ENCODE measurements at places on chromosomes 3 and 15.
A peak's percentile ranks its signal among the peaks of the same experiment; 100 is the strongest.

- no peak for DNase-seq
Measured at GRCh38 chr15:59605994-59606393, 5.6 kb upstream of the GCNT3 start.

GRCh38 chr3:139538733-139539132 is 809 bp downstream of the RBP1 start:
- no peak for DNase-seq

DNA sequence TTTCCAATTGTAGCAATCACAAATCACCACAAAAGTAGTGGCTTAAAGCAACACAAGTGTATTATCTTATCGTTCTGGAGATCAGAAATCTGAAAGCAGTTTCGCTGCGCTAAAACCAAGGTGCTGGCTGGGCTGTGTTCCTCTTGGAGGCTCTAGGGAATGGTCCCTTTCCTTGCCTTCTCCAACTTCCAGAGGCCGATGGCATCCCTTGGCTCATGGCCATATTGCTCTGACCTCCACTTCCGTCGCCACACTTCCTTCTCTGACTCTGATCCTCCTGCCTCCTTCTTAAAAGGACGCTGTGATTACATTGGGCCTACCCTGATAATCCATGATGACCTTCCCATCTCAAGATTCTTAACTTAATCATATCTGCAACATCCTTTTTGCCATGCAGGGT is 10.7 kb upstream of the PAQR5 start:
- no peak for DNase-seq

GRCh38 chr15:45572617-45573016 is 14.6 kb upstream of the BLOC1S6 start:
- DNase-seq = no peak

GRCh38 chr3:41304593-41304992 is 105.3 kb downstream of the CTNNB1 start:
- DNase-seq = peak; percentile 29

- no peak for DNase-seq
Measured at GRCh38 chr3:186169379-186169778, 60.5 kb upstream of the ETV5 start.

DNA sequence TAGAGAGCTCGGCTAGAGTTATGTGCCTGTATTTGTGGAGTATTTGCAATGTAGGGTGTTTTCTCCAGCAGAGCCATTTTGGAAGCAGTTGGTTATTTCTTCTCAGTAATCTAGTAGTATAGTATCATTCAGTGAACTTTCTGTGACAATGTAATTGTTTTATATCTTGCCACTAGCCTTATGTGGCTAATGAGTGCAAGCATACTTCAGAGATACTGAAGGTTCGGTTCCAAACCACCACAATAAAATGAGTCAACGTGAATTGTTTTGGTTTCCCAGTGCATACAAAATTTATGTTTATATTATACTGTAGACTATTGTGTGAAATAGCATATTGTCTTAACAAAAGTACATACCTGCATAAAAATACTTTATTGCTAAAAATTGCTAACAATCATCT is 286.9 kb upstream of the TBL1XR1 start:
- no peak for DNase-seq

- peak; percentile 66 for DNase-seq
Measured at GRCh38 chr3:86930181-86930580, 60.8 kb downstream of the VGLL3 start.

DNA sequence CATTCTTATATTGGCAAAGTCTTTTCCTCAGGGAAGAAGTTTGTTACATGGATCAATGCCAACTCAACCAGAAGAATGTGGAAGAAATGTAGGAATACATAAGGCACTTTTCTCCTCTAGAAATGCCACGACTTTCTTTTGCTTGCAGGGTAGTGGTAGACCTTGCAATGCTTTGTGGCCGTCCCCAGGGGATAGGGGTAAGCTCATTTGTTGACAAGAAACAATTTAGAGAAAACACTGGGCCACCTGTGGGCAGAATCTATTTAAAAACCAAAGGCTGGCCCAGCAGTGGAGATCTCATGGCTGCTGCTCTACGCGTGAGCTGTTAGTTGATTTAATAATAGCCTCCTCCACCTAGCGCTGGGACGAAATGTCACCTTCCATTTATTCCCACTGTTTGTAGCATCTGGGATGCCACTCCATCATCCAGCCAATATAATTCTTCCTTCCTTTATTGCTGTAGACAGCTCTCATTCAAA is 64.6 kb upstream of the PFN2 start:
- DNase-seq = peak; percentile 66

DNA sequence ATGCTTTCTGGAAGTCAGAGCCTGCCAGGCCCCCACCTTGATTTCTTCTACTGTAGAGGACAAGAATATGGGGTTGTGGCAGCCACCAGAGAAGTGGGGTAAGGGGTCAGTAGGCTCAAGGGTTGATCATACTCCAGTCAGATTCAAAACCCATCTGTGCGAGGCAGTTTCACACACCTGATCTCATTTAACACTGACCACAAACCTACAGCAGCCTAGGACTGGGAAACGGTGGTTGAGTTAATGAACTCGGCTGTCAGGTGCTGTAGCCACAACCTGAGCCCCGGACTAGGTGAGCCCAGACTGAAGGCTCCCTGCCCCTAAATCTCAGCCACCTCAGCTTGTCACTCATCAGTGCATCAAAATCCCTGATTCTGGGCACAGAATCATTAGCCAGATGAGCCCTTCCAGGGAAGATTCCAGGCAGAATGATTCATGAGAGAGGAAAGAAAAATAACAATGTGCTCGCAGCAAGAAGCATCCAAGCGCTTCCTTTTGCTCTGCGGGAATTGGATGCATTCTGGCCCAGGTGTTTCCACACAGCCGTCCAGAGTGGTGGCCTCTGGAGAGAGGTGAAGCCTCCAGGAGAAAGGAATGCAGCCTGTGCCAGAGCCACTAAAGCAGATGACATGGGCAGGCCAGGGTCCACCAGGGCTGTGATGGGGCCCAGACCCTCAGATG is 102.1 kb downstream of the SRGAP3 start:
- DNase-seq = peak; percentile 11

- DNase-seq = no peak
Measured at GRCh38 chr3:41116851-41117250, 82.5 kb upstream of the CTNNB1 start.

DNA sequence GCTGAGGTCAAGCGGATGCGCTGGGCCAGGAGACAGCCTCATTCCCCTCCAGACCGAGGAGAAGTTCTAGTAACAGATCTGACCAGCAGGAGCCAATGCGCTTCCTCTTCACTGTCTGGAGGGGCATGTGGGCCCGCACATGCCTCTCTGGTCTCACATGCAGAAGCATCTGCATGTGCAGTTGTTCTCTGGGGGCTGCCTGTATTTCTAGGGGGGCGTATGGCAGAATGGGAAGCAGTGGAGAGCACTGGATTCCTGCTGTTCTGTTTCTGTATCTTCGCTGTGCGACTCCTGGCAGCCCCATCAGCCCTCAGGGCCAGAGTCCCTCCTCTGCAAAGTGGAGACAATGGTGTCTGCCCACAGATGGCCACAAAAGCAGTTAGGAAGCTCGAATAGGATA is 170.4 kb upstream of the IQSEC1 start:
- DNase-seq = no peak

DNA sequence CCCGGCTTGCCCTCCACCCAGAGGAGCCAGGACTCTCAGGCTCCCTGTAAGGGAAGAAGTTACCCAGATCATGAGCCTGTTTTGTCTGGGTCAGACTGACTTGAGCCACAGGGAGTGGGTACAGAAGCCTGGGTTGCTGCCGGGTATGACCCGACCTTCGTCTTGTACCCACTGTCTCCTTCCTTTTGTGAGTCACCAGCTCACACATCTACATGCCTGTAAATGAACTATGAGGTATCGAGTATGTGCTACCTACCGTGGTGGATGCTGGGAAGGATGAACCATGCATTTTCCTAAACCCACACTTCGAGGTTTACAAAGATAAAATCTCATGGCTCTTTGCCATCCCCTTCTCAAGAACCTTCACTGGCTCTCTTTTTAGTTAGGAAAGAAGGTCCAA is 56.9 kb downstream of the CACNA1D start:
- DNase-seq = no peak

- DNase-seq = no peak
Measured at GRCh38 chr3:124574012-124574411, 156.2 kb upstream of the UMPS start.

- DNase-seq = no peak
Measured at GRCh38 chr3:185330238-185330637, 32.7 kb upstream of the MAP3K13 start.

DNA sequence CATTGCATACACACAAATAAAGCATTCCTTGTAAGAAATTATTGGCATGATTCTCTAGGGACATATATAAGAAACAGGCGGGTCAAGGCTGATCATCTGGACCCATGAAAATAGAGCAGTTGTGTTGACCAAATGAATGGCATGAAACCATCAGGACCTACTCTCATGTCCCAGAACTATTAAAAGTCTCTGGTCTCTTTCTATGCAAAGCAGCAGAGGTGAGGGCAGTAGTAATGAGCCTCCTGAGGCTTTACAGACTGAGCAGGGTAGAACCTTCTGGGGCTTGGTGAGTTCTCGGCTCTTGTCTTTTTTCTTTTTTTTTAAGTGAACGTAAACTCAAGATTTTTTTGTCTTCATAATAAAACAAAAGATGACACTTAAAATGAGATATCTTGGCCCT is 9.3 kb downstream of the GLDN start:
- DNase-seq = no peak

DNA sequence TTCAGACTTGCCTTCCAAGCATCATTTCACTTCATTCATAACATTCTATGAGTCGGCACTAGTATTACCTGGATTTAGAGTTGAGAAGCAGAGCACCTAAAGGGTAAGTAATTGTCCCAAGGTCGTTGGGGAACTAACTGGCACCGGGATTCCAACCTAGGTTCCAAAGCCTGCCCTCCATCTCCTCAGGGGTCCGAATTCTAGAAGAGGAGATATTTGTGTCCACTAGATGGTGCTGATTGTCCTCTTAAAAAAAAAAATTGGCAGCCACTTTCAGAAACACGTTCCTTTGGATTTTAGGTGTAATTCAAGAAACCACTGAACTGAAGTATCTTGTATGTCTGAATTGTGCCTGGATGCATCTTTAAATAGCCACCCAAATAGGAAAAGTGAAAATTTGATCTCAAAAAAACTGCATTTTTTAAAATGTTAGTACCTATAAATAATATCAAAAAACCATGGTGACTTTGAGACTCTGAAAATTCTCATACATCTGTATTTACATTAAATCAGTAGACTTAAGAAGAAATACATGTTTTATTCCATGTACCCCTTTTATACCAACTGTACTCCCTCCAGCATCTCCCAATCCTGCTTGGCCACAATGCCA is 3.9 kb upstream of the FSIP1 start:
- peak; percentile 75 for DNase-seq

GRCh38 chr3:84066915-84067314 is 891.9 kb upstream of the CADM2 start:
- no peak for DNase-seq

DNA sequence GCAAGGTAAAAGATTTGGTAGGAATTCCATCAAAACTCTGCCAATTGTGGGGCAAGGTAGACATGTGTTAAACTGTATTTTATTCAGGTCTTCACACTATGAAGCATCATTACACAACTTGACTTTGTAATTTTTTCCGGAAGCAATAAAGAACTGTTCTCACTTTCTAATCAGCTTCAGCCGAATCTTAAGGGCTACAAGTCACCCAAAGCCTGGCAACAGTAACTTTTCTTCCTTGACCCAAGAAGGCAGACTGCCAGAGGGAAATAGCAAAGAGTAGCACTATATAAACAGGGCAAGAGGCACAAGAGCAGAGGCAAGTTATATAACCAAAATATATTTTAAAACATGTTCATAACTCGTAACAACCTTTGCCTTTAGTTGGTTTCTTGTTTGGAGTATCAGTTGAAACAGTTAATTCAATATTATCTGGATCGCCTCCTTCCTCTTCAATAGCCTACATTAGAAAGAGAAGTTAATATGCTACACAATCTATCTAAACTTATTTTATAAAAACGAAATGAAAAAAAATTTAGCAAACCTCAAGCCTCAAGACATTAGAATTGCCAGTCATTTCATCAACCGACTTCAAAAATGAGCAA is 1.4 kb downstream of the SLTM start:
- peak; percentile 48 for DNase-seq

DNA sequence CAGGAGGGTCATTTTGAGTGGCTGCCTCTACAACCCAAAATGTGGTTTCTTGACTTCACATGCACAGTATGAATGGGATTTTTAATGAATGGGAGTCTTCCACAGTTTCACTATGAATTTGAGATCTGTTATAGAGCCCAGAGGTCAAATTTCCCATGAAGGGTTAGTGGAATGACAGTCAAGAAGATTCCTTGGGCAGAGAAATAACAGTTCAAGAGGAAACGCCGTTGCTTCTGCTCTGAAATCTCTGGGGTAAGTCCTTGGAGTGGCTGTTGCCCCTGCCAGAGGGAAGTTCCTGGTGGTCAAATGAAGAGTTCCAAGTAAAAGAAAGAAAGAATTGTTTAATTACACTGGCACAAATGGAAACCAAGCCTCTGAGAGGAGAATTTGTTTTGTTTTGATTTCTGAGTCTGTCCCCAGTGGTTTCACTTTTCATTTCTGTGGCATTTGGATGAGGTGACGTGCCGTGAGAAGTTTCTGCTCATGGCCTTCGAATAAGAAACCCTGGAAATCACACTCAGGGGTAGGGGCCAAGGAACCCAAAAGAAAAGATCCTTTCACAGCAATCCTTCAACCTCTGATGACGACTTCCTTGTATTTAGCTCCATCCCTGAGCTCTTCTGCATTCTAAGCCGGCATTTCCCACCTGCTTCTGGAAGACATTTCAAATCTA is 77.5 kb upstream of the IL12A start:
- peak; percentile 27 for DNase-seq

DNA sequence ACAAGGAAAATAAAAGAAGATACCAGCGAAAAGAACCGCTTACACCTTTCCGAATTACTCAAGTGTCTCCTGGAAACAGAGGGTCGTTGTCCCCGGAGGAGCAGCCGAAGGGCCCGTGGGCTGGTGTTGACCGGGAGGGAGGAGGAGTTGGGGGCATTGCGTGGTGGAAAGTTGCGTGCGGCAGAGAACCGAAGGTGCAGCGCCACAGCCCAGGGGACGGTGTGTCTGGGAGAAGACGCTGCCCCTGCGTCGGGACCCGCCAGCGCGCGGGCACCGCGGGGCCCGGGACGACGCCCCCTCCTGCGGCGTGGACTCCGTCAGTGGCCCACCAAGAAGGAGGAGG is 325 bp downstream of the ALCAM start:
- no peak for DNase-seq

- DNase-seq = no peak
Measured at GRCh38 chr3:158953131-158953530, 151.3 kb downstream of the MFSD1 start.

GRCh38 chr3:141305436-141305835 is 62.9 kb upstream of the ZBTB38 start:
- peak; percentile 76 for DNase-seq

DNA sequence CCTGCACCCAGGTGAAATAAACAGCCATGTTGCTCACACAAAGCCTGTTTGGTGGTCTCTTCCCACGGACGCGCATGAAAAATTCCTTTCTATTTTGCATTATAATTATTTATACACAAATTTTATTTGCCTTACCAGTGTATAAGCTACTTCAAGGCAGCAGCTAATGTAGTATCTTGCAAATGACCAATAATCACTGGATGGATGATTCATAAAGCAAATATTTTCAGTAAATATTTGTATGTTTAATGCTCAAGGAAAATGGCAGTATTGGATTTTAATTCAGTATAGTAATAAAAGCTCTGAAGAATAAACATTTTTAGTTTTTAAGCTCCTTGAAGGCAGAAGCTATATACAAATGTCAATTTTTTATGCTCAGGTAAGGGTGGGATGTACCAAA is 158.7 kb upstream of the NANOGP8 start:
- peak; percentile 2 for DNase-seq

- no peak for DNase-seq
Measured at GRCh38 chr3:5494905-5495519, 307.5 kb downstream of the EDEM1 start.

- no peak for DNase-seq
Measured at GRCh38 chr3:64773137-64773536, 85.3 kb upstream of the ADAMTS9 start.
